MV-4-11 (cell line): ENCODE measurements at places on chromosomes 4 and X.

- peak; percentile 11 for DNase-seq
Measured at GRCh38 chr4:138037696-138038095, 204.5 kb downstream of the SLC7A11 start.

DNA sequence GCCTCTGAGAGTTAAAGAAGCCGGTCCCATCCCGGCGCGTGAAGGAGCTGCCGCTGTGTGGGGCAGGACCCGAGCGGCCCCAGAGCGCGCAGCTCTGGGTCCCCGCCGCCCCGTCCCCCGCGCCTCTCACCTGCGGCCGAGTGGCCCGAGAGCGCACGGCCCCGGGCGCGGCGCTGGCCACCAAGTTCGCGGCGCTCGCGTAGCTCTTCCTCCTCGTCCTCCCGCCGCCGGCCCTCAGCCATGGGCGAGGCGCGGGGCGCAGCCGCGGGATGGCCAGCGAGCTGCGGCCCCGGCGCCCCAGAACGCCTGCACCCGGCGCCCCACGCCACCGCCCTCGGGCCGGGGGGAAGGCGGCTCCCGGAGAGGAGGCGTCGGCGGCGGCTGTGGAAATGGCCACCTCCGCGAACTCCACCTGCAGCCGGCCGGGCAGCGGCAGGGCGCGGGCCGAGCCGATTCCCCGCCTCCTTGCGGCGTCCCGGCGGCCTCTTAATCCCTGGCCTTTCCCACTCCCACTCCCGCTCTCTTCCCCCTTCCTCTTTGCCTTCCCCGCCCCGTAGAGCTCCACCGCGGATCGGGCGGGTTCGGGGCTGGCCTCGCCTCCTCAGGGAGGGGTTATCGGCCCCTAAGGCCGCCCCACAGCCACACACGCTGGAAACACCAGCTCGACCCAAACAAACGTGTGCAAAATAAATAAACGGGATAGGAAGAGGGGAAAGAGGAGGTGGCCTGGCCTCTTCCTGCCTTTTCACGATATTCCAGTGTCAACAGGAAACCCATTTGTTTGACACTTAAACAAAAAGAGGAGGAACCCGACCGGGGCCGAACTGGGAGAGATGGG is at the start of gene SH3D19:
SH3D19 (minus strand) TSS at position 495 of the 838 bp plus-strand sequence; CDS start at position 242, 253 bp downstream.
- DNase-seq, result no peak

DNA sequence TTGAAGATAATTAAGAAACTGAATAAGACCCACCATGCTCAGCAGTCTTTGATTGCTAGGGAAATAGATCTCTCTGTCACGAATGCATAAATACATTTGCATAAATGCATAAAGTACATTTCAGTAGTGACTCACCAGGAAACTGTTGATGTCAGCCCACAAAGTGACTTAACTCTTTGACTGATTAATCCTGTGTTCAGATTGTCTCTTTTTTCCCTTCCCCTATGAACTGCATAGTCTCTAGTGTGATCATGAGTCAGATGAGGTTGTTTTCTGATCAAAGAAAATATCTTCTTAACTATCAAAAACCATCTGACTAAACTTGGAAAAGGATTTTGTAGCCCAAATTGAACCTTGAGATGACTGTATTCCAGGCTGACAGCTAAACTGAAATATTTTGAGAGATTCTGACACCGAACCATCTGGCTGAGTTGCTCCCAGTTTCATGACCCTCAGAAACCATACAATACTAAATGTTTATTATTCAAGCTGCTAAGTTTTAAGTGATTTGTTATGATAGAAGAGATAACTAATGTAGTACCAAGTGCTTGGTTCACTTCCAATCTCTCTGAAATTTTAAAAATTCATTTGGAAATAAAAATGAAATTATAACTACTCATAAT is 1381.5 kb upstream of the AGA start:
- DNase-seq, result no peak

GRCh38 chr4:38868059-38868960 is 704 bp downstream of the FAM114A1 start:
- DNase-seq, result no peak

DNA sequence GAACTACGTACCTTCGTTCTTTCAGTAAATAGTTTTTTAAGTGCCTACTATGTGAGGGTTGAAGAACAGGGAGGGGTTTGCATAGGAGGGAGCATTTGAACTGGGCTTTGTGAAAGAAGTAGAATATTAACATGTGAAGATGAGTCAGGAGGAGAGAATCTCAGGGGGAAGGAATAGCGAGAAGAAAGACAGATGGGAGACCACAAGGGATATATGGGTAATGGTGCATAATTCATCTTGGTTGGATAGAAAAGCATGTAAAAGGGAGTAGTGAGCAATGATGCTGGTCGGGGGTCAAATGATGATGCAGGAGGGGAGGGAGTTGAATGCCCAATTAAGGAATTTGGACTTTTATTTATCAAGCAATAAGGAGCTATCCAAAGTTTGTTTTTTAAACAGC is 52.7 kb downstream of the TMEM164 start:
- DNase-seq, result no peak

GRCh38 chr4:165133150-165133549 is 20.5 kb upstream of the TMEM192 start:
- peak; percentile 94 for DNase-seq

DNA sequence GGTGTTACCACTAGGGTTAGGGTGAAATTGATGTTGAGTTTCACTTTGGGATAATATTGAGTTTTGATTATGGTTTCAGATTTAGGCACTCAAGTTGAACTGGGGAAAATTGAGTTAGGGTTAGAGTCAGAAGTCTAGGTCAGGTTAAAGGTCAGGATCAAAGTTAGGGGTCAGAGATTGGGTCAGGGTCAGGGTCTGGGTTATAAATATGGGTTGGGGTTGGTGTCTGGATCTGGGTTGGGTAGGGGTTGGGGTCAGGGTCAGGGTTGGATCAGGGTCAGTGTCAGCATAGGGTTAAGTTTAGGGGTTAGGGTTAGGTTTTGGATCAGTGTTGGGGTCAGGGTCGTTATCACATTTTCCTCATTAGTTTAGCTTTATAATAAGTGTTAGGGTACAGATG is 42.7 kb upstream of the IL9R start:
- DNase-seq, result no peak

- peak; percentile 75 for DNase-seq
Measured at GRCh38 chr4:139453041-139453370, 915 bp upstream of the RAB33B start.

GRCh38 chr4:2560167-2560566 is 23.7 kb downstream of the FAM193A start:
- no peak for DNase-seq

- DNase-seq, result no peak
Measured at GRCh38 chr4:40521957-40522356, 107.7 kb downstream of the RBM47 start.

- peak; percentile 33 for DNase-seq
Measured at GRCh38 chr4:83356899-83357661, 22.4 kb upstream of the HPSE start.

DNA sequence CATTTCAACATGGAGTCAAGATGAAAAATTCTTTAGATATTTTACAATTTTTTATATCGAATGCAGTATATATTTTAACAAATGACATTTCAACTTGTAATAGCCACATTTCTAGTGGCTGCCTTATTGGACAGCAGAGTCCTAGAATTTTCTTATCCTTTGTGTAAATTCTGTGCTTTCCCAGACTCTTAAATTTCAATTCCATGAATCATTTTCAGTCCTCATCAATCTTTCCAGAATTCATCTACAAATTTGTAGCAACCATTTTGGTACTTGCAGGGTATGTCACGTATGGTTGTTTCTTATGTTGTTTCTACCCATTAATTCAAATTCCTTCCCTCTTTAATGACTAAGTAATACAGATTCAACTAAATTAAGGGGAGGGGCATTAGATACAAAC is 2.7 kb downstream of the PAICS start:
- DNase-seq, result no peak

DNA sequence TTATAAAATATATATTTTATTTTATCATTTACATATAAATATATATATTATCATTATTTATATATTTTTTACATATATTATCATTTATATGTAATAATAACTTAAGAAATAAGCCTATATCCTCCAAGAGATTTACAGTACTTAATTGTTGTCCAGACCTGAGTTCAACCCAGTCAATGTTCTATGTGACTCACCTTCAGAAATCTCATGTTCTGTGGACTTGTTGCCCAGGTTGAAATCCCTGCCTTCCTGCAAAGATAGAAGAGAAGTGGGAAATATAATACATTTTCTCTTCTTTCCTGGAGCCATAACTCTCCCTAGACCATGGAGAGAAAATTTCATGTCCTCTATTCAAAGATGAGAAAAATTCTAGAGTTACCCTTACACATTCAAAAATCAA is 247.3 kb downstream of the PARM1 start:
- DNase-seq, result no peak

DNA sequence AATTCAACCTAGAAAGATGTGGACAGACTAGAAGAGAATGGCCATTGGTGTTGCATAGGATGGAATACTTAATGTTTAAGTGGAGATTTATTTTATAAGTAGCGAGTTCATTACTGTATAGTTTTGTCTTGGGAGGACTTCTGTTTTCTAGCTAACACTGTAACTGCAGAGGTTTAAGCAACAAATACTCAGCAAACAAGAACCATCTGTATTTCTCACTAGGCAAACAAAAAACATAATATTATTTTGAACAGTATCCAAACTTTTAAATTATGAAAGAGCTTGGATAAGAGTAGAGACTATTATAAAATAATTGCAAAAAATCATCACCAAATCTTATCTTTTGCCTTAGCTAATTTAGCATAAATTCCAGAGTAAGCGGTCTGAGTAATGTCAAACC is 121.1 kb downstream of the GLRA3 start:
- DNase-seq, result no peak

DNA sequence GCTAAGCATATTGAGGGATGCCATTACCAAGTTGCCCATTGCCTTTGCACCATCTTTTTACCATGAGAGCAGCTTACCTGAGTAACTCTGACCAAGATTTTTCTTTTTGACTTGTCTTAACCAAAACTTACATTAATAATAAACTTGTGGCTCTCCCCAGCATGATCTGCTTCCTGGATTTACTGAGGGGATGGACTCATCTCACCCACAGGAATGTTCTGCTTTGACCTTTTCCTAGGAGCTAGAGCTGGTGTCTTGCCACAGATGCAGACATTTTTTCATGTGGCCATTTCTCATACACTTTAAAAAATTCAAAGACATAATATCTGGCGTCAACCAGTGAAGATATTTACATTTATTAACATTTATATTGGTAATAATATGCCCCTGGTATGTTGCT is 79.2 kb upstream of the EFHC2 start:
- DNase-seq, result no peak

GRCh38 chrX:19747652-19748610 is 139.5 kb downstream of the SH3KBP1 start:
- peak; percentile 62 for DNase-seq

DNA sequence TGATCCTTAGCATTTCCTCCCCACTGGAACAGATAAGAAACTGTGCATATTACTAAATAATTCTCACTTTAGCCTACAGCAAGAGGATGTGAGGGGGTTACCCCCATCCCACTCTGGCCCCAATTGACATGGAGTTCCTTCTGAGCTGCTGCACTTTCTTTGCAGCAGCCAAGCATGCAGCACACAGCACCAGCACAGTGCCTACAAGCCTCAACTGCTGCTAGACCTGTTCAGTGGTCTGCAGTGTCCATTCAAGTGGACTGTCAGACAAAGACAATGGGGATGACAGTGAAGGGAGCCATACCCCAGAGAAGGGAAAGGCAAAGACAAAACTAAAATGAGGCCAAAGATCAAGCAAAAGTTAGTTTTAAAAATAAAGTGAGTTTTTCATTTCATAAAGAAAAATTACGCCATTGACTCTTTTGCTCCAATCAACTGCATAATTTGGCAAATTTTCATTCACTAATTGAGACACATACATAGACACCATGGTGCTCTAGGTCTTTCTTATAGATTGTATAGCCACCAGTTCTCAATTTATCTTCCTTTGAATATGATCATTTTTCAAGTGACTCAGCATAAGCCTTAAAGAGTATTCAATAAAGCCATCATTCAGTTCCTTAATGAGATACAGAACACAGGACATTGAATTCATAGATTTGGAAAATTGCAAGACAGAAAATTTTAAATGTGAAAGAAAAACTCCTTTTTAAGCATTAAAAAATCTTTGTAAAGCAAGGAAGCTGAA is 410.6 kb downstream of the HNRNPD start:
- DNase-seq, result no peak

GRCh38 chr4:15963576-15963975 is 601 bp upstream of the FGFBP2 start:
- peak; percentile 3 for DNase-seq

- no peak for DNase-seq
Measured at GRCh38 chr4:128787509-128788311, 21.8 kb upstream of the JADE1 start.

DNA sequence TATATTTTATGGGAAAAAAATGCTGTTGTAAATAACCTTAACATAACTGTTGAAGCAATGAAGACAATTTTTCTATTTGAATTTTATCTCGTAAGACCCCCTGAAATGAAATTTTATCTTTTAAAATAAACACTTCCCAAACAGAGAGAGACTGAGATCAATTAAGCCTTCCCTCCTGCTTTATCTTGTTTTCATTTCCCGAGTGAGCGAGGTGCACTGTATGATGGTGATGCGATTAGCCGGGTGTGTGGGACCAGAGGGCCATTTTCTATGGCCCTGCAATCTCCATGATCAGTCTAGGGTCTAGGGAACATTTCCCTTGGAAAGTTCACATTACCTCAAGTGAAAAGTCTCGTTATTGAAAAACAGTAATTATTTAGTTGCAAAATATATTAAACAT is 134.1 kb upstream of the MID1 start:
- no peak for DNase-seq
